ENCODE measurements at places on chromosomes 11 and 22. TPM values are rescaled to one million over a fixed set of nuclear protein-coding genes. Genes with fewer than 3 reads are reported as not detected.

Gene UNC93B1
- total RNA-seq: 121 TPM

Gene MMP27
- total RNA-seq: not detected

Gene PACS1
- total RNA-seq: 50.8 TPM

DNA sequence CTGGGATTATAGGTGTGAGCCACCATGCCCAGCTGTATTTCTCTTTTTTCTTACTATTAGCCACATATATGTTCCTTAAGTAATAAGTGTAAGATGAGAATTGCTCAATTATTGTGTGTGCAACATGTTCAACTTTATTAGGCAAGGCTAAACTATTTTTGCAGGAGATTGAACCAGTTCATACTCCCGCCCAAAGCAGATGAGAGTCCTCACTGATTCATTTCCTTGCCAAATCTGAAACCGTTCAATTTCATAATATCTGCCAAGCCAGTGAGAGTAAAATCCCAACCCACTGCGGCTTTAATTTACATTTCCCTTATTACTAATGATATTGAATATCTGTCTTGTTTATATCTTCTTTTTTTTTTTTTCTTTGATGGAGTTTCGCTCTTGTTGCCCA, 48.4 kb downstream of the KCNJ4 start:
- no peak overlapping the region for H3K27ac ChIP-seq
- peaks cover 5% of the 10 kb centered on the region for H3K27me3 ChIP-seq
- no peak overlapping the region for H3K4me3 ChIP-seq
- no peak for DNase-seq
- H3K4me1 ChIP-seq: no peaks in the 10 kb centered on the region

Gene BUD13
- 15.8 TPM for total RNA-seq

Gene DSCAML1
- total RNA-seq: 0.95 TPM

DNA sequence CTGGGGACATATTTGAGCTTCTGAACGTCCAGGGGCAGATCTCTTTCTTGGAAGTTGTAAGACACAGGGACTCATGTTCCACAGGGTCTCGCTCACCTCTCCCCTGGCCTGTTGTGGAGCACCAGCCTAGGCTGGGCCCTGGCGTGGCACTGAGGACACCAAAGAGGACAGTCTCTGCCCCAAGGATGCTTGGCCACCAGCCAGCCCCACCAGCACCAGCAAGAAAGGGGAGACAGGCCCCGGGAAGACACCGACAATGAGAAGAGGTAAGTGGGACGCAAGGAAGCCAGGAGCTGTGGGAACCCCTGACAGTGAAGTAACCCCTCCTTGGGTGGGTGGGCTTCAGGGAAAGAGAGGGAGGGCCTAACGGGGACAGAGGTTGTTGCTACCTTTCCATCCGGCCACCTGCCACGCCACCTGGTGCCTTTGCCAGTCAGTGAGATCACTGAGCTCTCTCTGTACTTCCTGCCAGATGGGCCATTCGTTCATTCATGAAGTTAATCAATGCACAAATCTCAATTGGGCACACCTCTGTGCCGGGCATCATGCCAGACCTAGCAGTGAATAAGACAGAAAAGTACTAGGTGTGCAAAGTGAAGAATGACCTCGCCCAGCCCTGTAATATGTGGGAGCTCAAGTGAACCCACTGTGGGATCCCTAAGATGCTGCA, 11.1 kb downstream of the APOL5 start:
- DNase-seq: no peak
- H3K27ac ChIP-seq: no peak overlapping the region
- no peak overlapping the region for H3K4me3 ChIP-seq
- no peaks in the 10 kb centered on the region for H3K36me3 ChIP-seq
- H3K27me3 ChIP-seq: no peaks in the 10 kb centered on the region

- no peaks in the 10 kb centered on the region for H3K27me3 ChIP-seq
- H3K4me3 ChIP-seq: no peak overlapping the region
- no peak overlapping the region for H3K27ac ChIP-seq
- peaks cover 73% of the 10 kb centered on the region for H3K4me1 ChIP-seq
- DNase-seq: no peak
Observed at GRCh38 chr11:124749912-124750311, 2.1 kb downstream of the VSIG2 start.

DNA sequence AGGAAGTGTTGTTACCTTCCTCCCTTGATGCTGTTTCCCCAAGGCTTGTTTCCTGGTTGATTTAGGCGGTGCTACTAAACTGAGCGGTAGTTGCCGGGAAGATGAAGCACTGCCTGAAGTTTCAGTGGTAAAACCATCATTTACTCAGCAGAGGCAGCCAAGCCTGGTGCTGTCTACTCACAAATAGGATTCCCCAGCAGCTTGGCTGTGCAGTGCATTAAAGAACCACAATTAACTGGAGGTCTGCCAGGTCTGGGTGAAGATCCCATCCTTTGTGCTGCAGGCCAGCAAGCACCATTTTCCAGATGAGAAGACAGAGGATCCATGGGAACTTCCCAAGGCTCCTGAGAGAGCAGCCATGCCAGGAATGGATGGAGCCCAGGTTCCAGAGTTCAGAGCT, 231.9 kb upstream of the E2F8 start:
- H3K4me1 ChIP-seq: no peaks in the 10 kb centered on the region
- no peak overlapping the region for H3K4me3 ChIP-seq
- H3K27ac ChIP-seq: no peak overlapping the region
- DNase-seq: no peak
- H3K27me3 ChIP-seq: no peaks in the 10 kb centered on the region

- H3K27ac ChIP-seq: no peak overlapping the region
- no peak overlapping the region for H3K4me3 ChIP-seq
- H3K27me3 ChIP-seq: no peaks in the 10 kb centered on the region
Observed at GRCh38 chr11:130738611-130739010, 177.7 kb downstream of the SNX19 start.

Gene PLAAT2
- total RNA-seq: 2.9 TPM

GRCh38 chr11:127601578-127601977, 601.0 kb upstream of the KIRREL3 start:
- no peak overlapping the region for H3K4me3 ChIP-seq
- no peak overlapping the region for H3K27ac ChIP-seq
- H3K4me1 ChIP-seq: no peaks in the 10 kb centered on the region
- no peak for DNase-seq
- no peaks in the 10 kb centered on the region for H3K36me3 ChIP-seq
